ENCODE measurements at places on chromosomes 5 and 9.

DNA sequence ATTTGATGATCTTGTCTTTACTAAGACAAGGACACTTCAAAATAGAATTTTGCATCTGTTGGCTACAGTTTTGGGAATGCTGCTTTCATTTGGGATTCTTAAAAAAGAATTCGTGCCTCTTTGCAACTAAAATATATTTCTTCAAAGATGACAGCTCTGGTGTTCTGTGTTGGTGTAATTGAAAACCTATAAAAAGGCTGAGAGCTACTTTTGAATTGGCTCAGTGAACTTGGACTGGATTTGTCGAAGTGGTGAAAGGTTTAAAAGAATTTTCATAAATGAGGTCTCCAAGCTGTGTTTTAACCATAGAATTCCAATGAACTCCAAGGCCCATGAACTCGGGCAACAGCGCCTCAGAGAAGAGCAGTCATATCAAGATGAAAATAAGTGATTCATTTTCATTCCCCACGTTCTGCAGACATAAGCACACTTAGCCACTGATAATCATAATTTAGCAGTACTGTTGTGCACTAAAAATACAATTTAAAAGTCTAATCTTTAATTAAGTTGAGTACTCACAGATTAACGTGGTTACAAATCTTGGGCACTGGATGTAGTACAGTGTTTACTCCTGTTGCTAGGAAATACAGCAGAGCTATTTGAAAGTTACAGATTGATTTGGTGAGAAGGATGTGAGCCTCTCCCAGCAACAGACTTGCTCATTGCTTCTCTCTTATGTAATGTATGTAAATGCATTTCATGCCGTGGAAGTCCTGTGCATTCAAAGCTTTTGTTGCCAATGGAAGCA, 10.9 kb downstream of the SNCAIP start:
- DNase-seq, result no peak

GRCh38 chr5:56735849-56736641, 79.3 kb upstream of the MAP3K1 start:
- DNase-seq, result no peak

GRCh38 chr9:135574331-135574730, 12.8 kb downstream of the PAEP start:
- DNase-seq, result no peak

- DNase-seq, result peak; percentile 83
These were observed at the start of gene NOTCH1 for GRCh38 chr9:136545965-136546696. NOTCH1 (minus strand) TSS chr9:136546048; CDS start chr9:136545786, 262 bp downstream.

- DNase-seq, result no peak
These were observed 308.8 kb downstream of the EFNA5 start for GRCh38 chr5:107361945-107362344.

DNA sequence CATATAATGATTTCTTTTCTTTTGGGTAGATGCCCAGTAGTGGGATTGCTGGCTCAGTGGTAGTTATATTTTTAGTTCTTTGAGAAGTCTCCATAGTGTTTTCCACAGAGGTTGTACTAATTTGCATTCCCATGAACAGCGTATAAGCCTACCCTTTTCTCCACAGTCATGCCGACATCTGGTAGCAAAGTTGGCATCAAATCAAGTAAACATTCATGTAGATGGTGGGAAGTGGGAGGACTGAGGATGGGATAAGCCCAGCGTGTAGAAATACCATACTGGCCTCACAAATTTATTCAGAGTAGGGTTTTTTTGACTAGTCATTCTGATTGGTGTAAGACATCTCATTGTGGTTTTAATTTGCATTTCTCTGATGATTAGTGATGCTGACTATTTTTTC, 115.4 kb downstream of the EGFLAM start:
- DNase-seq, result no peak

- DNase-seq, result no peak
These were observed 101.8 kb upstream of the MAST4 start for GRCh38 chr5:66494437-66494836.

GRCh38 chr9:111454751-111455150, 29.4 kb downstream of the ECPAS start:
- DNase-seq, result no peak

GRCh38 chr9:136047775-136048559, 47.1 kb downstream of the NACC2 start:
- no peak for DNase-seq

DNA sequence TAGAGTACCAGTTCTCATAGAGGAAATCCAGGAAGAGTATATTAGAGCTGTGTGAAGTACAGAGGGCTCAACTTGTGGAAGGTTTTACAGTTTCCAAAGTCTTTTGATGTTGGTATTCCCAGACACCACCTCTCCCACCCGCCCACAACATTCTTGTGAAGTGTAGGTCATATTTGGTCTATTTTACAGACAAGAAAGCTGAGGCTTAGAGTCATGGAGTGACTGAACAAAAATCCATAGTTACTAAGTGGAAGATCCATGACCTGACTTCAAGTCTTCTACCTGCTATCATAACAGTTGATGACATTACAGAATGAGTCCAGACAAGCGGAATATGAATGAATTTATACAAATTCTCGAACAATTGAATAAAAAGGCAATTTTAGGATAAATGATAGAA, 187.1 kb upstream of the RPS23 start:
- DNase-seq, result no peak

DNA sequence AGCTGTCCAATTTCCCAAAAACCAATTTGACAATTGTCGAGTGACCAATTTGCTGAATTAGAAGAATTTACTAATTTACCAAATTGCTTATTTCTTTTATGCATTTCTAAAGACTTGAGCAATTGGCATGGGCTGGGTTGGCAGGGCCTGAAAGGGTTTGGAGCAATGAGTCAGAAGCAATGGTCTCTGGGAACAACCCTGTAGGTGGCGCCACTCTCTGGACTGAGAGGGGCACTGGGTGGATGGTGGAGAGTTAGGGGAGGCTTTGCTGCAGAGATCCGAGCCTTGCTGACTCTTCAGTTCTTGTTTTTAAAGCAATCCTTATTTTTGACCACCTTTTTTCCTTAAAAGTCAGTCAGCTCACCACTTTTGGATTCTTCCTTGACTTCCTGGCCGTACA, 71.5 kb upstream of the RPS23 start:
- peak; percentile 31 for DNase-seq

DNA sequence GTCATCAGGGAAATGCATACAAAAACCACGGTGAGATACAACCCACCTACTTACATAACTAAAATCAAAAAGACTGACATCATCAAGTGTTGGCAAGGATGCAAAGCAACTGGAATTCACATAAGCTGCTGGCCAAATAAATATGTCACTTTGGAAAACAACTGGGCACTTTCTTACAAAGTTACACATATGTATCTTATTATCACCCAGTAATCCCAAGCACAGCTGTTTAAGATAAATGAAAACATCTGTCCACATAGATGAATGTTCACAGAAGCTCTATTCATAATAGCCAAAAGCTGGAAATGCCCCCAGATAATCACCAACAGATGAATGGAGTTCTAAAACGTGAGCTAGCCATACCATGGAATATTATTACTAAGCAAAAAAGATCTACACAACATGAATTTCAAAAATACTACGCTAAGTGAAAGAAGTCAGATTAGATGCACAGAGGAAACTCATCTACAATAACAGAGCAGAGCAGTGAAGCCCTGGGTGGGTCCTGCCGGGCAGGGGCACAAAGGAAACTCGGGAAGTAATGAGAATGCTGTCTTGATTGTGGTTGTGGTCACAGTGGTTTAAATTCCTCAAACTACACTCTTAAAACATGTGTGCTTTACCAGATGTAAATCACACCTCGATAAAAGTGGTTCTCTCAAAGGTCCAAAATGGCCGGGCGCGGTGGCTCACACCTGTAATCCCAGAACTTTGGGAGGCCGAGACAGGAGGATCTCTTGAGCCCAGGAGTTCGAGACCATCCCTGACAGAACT, 8.5 kb downstream of the CAMSAP1 start:
- DNase-seq, result no peak

DNA sequence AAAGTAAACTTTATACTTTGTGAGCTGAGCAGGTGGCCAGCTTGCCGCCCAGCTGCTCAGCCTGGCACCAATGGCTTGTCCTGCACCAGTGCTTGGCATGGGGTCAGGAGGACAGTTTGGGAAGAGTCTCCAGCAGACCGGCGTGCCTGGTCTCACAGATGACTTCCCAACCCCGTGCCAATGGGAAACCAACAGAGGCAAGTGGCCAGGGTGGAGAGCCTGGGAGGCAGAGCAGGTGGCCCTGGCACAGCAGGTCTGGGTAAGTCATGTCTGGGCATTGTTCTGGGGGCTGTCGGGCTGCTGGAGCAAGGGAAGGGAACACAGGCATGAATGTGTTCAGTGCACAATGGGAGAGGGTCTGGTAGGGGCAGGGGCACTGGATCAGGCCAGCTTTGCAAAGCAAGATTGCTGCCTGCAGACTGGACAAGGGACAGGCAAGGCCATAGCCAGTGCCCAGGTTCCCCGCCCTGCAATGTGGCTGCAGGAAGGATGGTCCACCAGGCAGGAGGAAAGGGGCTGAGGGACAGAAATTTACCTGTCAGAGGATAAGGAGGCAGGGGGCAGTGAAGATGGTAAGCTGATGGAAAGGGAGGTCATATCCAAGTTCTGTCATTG, 76.2 kb upstream of the ALDH1B1 start:
- DNase-seq, result no peak

DNA sequence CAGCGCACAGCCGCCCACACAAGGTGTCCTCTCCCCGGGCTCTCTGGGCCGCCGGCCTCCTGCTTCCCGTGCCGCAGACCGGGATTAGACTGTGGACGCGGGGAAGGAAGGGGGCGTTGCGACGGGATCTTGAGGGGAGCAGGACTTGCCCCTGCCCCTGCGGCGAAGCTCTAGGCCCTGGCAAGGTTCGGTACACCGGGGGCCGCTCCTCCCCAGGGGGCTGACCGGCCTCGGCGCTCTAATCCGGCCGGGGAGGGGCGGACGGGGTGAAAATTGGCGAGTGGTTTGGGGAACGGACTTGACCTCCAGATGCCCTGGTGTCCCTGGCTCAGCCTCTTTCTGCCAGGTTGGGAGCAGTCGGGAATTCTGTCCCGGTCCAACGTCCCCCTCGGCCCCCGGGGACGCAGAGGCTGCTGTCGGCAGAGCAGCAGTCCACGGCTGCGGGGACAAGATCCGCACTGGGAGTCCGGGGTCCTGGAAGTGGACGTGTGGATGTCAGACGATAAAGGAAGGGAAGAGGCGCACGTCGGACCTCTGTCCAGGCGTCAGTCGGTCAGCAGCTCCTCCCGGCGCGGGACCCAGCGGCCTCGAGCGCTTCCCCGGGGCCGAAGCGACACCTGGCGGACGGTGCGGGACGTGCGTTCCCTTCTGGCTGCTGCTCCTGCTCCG, 1.9 kb upstream of the CNTFR start:
- DNase-seq, result peak; percentile 79

DNA sequence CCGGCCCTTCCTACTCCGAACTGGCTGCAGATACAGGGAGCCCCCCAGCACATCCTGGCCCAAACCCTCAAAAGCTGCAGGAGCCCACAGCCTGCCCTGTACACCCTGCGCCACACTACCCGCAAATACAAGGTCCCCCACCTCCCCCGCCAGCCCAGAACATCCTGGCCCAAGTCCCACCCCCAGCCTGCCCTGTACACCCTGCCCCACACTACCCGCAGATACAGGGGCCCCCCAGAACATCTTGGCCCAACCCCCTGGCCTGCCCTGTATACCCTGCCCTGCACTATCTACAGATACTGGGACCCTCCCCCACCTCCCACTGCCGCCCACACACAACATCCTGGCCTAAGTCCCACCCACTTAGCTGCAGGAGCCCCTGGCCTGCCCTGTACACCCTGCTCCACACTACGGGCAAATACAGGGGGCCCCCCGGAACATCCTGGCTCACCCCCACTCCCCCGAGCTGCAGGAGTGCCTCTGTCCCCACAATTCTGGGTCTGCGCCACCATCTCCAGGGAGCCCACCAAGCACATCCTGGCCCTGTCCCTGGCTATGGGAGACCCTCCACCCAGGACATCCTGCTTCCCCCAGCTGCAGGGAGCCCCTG, 8.3 kb downstream of the LPCAT1 start:
- no peak for DNase-seq

DNA sequence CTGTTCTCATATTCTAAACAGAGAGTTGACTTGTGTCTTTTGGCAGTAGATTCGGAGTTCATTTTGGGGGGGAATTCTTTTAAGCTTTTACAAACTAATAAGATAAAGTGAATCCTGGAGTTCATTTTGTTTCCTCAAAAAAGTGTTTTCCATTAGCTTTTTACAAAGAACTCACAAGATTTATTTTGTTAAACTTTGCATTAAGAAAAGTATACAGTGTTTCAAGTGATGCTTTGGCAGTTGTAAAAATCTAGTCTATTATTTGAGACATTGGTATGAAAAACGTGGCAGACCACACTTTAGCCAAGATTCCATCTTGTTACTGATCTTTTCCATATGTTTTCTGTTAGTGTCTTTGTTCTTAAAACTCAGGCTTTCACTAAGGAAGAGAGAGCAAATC, 1.2 kb upstream of the OMD start:
- no peak for DNase-seq

GRCh38 chr9:68851657-68852056, 146.6 kb downstream of the PIP5K1B start:
- DNase-seq, result no peak

GRCh38 chr9:126490871-126491567, 122.7 kb upstream of the LMX1B start:
- no peak for DNase-seq

DNA sequence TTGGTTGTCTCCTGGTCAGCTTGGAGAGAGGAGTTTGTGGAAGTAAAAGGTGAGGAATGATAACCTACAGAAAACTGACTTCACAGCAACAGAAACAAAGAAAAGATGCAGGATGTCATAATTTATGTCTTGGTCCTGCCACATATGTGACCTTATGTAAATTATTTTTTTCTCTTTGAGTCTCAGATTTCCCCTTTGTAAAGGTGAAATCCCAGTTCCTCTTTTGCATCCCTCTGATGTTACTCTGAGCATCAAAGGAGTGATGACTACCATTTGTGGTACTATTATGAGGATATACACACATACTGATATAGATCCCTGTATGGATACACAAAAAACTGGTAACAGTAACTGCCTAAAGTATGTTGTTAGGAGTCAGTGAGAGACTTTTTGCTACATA, 1.4 kb upstream of the THG1L start:
- no peak for DNase-seq

DNA sequence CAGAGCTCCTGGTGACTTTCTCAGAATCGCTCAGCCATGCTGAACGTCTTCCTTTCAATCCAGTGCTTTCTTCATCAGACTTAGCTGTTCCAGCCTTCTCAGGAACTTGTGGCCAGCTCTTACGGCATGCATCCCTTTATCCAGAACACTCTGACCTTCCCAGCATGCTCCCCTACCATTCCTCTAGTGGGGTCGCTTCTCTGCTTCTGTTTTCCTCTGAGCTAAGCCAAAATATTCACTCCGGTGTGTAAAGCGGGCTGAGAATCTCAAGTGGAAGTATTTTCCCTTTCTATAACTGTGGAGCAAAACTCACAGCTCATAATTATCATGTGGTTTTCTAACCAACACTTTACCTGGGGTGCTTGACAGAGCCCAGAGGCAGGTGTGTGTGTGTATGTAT, 6.2 kb downstream of the DCANP1 start:
- no peak for DNase-seq

GRCh38 chr9:76516871-76517270, 57.9 kb downstream of the GCNT1 start:
- no peak for DNase-seq

- no peak for DNase-seq
These were observed 71.9 kb downstream of the MAP1B start for GRCh38 chr5:72179028-72179815.

Measured in stimulated activated CD4-positive, alpha-beta T cell treated with anti-CD3 and anti-CD28 coated beads, TNF-alpha, amount 100 ng/mL, for 48 hours (primary cell).